Stimulated activated CD8-positive, alpha-beta memory T cell treated with anti-CD3 and anti-CD28 coated beads, Interleukin-7, amount 100 ng/mL, for 4 hours (primary cell): ENCODE measurements at places on chromosomes 3 and 15.

GRCh38 chr3:126026277-126026751 is 57.3 kb downstream of the ROPN1B start:
- no peak for DNase-seq

GRCh38 chr15:58585693-58586443 is 154.1 kb downstream of the LIPC start:
- no peak for DNase-seq

- no peak for DNase-seq
These were observed 42.3 kb downstream of the ADCY5 start for GRCh38 chr3:123406598-123406997.

DNA sequence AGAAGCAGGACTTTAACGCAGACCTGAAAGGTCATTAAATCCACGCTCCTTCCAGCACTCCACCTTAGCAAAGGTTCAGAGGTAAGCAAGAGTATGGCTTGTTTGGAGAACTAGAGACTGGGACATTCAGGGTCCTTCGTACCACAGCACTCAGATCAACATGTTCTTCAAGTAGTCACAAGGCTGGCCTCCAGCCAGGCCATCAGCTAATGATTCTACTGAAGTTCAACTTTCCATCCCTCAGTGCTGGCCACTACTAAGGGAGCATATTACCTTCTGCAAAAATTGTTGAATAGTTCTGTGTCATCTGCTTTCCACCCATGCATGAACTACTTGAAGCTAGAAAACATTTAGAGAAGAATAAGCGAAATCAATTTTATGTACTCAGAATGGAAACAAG is 17.6 kb downstream of the CD200R1L start:
- no peak for DNase-seq

DNA sequence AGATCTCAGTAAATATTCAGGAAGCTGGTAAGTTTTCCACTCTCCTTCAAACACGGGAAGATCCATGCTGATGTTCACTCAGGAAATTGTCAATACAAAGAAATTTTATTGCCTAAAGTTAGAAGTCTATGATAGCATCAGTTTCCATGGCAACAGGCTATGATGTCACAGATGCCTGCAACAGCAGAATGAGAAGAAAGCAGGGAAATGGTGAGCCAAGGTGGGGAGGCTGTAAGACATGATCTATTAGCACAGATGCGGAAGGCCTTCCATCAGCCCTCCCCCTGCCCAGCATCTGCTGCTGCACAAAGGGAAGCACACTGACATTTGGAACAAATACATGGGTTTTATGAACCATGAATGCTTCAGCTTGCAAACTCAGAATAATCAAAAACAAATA is 28.6 kb downstream of the EPHB1 start:
- DNase-seq = no peak

- DNase-seq = no peak
These were observed 212.1 kb downstream of the P3H2 start for GRCh38 chr3:189908646-189909045.

DNA sequence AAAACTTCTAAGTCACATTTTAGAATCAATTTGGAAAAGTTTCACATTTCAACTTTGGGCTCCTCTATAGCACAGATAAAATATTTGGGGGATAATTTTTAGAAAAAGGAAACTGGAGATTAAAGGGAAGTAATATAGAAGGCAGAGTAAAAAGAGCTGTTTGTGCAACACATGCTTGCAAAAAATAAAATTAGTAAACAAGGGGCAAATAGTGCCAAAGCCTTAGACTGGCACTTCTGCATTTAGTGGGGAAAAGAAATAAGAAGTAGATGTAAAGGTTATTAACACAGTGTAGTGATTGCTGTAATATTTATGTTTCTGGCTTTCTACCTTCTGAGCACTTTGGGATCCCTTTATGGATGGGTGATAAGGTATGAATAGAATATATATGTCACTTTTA is 246.6 kb downstream of the CBLB start:
- DNase-seq = no peak

GRCh38 chr15:78140292-78140691 is 8.9 kb upstream of the IDH3A start:
- DNase-seq = no peak

DNA sequence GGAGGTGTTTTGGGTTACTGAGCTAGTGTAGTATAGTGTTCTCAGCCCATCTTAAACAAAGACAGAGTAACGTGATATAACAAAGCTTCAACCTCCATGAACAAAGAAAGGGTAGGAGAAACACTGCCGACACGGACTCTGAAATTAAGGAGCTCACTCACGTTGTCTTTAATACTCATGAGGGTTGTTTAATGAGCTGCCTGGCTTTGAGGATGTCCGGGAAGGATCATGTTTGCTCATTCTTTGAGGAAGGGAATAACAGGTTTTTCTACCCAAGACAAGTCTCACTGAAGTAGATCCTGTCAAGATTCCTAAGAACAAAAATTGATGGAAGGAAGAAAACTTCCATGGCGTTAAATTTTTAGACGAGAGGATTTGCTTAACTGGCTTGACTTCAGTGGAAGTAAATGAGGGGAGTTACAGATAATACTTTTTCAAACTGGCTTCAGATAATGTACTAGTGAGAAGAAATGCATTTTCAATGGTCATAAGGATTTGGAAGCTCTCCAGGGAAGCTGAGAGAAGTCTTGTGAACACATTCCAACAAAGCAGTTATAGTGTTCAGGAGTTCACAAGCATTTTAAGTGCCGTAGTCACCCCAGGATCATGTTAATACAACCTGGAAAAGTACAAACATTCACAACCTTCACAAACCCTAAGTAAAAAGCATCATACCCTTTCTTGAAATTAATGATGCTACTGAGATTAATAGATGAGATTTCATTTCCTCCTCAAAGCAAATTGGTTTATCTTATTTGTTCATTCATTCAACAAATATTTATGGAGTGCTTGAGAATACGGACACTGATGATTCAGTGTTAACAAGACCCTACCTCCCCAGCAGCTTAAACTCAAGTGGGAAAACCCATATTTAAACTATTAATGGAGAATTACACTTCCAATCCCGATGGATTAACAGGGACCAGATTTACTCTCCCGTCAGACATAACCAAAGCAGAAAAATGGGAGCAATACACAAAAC is 101.5 kb downstream of the SHQ1 start:
- no peak for DNase-seq

DNA sequence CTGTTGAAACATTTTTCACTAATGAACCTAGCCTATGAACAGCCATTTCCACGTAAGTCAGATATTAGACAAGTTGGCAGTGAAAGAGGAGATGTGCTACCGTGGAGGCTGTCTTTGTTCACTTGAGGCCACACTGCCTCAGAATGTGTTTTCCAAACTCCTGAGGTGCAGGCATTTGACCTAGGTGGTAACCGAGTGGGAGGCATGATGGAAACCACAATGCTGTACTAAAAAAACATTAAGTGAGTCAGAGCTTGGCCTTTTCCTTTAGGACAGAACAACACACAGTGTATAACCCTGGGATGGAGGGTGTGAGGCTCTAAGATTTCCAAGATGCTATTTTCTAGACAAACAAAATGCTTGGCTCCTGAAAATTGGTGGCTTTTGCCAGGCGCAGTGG is 406.3 kb downstream of the SOX2 start:
- DNase-seq = no peak

DNA sequence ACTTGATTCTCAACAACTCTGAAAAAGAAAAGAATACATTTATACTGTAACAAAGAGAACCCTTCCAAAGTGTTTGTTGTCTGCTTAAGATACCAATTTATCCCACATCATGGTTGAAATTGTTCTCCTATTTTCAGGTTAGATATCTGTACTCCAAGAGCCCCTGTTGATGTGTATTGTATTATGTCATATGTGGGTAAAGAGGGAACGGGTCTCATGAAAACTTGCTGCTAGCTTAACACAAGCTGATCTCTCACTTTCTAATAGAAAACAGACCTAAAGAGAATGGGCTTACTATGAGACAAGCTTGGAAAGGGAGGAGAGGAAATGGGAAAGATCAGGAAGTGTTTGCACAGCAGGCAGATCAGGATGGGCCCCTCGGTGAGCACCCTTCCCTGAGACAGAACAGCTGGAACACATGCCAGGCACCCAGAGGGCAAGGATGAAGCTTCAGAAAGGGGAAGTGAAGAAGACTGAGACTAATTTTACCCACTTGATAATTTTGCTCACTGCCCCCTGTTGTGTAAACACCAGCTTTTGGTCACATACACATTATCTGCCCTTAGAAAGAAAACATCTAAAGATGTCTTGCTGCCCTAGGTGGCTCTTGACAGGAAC is 747.9 kb upstream of the CCDC54 start:
- DNase-seq = no peak

DNA sequence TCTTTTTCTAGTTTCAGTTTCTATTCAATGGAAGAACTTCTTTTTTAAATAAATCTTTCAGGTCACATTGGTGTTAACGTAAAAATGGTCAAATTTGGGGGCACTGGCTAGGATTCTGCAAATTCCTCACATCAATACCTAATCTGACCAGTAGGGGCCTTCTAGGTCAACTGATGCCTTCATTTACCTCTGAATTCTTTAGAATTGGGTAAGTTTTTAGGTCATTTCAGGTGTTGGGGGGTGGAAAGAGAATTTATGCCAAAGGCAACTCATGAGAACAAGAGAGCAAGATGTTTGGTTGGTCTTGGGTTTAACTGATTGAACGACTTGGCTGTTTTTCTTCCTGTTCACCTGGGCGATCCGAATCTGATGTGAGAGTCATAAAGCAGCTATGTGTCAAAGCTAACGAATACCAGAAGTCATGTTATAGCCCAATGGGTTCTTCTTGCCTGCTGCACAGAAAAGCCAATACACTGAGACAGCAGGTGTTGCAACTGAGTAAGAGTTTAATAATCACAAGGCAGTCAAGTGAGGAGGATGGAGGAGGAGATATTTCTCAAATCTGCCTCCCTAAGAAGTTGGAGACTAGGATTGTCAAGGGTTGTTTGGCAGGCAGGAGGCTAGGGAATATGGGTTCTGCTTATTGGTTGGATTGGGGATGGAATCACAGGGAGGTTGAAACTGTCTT is 15.3 kb downstream of the LRRC49 start:
- no peak for DNase-seq

DNA sequence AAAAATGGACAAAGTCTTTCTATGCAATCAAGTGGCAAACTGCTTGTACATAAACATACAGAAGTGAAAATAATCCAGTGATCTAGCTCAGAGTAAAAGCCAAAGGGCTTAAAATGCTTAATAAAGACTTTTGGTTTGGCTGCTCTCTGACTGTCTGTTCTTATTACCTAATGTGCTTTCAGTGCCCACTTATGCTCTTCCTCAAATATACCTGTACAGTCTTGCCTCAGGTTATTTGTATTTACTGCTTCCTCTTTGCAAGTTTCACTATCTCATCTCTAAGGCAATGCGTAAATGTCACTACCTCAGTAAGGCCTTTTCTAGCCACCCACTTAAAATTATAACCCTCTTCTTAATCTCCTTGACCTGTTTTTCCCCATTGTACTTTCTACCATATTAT is 171.8 kb downstream of the EPHA6 start:
- no peak for DNase-seq

GRCh38 chr15:81297603-81298575 is 26.1 kb downstream of the STARD5 start:
- no peak for DNase-seq

DNA sequence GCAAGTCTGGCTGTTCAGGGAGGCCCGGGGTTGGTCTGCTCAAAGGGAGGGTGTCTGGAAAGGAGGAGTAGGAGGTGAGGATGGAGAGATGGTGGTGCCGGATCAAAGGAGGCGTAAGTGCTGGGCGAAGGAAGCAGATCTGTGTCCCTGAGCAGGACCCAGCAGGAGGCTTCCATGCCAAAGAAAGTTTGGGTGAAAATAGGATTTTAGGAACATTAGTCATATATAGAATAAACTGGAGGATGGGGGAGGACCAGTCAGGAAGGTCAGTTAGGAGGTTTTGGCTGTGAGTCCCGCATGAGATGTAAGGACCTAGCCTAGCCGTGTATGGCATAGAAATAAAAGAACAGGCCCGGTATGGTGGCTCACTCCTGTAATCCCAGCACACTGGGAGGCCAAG is 28.6 kb upstream of the VPS8 start:
- no peak for DNase-seq

DNA sequence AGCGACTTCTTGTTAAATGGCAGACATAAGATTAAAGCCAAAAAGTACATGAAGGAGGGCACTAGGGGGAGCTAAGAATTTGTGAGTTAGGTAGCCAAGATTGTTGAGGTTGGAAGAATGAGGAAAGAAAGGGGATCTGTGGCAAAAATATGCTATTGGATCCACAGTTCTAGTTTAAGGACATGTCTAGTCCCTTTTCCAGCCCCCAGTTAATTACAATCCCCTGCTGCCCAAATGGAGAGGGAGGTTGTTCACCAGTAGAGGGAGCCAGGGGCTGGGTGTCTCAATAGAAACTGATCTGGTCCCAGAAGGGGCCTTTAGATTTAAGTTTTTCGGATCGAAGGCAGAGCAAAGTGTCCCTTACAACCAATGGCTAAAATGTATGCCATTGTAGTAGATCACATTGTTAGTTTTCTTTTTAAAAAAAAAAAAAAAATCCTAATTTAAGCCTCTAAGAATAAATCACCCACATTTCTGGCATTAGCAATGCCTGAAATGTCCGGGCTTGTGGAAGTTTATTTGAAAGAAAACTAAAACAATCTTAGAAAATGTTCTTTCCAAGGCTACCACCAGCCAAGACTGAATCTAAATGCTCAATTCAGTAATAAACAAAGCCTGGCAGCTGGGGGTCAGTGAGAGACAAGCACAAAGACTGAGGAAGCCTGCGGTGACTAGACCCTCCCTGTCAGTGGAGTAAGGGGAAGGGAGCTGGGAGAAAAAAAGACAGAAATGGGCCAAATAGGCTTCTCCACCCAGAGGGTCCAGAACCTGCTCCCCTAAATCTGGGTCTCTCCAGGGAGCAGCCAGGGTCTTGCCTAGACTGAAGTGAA is 7.1 kb downstream of the COL8A1 start:
- no peak for DNase-seq

DNA sequence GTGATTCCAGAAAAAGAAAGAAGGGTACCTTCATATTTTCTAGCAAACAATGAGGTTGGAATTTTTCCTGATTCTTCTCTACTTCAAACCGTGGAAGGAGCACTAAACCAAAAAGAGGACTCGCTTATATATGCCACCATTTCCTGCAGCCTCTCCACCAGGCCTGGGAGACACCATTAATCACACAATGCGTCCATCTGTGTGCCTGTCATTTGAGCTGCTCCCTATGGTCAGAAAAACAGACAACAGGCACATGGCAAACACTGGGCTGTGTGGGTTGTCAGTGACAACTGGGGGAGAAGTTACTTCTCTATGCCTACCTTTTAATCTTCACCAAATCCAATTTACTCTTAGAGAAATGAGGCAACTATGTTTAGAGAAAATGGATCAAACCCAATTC is 71.9 kb downstream of the NR2F2 start:
- DNase-seq = no peak

DNA sequence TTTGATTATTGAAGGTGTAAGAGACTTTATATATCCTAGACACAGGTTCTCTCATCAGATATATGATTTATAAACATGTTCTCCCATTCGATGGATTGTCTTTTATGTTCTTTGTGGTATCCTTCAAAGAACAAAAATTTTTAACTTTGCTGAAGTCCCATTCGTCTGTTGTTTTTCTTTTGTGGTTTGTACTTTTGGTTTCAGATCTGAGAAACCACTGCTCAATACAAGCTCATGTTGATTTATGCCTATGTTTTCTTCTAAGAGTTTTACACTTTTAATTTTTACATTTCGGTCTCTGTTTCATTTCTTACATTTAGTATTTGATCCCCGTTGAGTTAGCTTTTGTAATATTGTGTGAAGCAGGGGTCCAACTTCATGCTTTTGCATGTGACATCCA is 103.3 kb upstream of the SPRED1 start:
- no peak for DNase-seq

- DNase-seq = no peak
These were observed 79.8 kb downstream of the FOXP1 start for GRCh38 chr3:71503525-71504249.

GRCh38 chr15:40354408-40355171 is 3.4 kb upstream of the DISP2 start:
- no peak for DNase-seq
